ENCODE measurements at places on chromosomes 2 and 18.

- DNase-seq = peak; percentile 60
Observed at GRCh38 chr18:33372442-33372841, 68.1 kb downstream of the CCDC178 start.

DNA sequence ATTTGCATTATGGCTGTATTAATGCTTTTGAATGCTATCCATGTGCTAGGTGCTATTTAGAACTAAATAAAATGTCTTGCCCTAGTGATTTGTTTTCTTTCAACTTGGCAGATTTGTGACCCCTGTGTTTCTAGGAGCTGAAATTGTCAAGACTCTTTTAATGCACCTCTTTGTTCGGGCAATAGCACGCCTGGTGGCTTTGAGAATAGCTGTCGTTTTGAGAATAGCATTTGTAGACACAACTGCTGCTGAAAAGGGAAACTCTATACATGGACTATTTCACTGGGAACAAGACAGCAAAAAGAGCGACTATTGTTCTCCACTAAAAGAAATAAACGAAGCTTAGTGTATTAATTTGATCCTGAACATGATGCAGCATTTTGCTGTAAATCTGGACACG lies 352.1 kb upstream of the ZNF521 start:
- no peak for DNase-seq

DNA sequence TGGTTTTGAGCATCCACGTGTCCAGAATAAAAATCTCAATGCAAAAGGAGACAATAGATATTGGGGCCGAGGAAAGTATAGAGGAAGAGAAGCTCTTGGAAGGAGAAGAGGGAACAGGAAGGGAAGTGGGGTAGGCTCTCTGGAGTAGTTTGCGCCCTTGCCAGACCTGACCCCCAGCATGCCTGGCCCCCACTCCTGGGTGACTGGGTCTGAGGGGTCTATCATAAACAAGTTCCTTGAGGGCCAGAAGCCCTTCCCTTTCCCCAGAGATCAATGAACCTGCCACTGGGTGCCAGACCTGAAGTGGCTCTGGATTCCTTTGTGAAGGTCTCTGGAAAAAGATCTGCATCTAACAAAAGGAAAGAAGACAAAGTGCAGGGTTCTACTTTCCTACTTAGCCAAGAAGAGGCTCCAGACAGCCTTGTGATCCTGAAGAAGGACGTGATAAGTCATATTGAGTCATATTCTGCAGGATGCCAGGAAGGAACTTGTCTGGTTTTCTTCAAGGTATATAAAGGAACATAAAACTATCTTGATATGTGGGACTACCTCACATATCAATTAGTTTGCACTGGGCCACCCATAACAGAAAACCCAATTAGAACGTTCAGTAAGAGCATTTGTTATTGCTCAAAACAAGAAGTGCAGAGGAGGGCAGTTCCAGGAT lies 18.7 kb upstream of the ATOH8 start:
- DNase-seq = no peak

GRCh38 chr2:156800065-156800653 lies 364.0 kb downstream of the GPD2 start:
- no peak for DNase-seq

- DNase-seq = no peak
Observed at GRCh38 chr18:13594551-13594950, 131.8 kb downstream of the FAM210A start.

DNA sequence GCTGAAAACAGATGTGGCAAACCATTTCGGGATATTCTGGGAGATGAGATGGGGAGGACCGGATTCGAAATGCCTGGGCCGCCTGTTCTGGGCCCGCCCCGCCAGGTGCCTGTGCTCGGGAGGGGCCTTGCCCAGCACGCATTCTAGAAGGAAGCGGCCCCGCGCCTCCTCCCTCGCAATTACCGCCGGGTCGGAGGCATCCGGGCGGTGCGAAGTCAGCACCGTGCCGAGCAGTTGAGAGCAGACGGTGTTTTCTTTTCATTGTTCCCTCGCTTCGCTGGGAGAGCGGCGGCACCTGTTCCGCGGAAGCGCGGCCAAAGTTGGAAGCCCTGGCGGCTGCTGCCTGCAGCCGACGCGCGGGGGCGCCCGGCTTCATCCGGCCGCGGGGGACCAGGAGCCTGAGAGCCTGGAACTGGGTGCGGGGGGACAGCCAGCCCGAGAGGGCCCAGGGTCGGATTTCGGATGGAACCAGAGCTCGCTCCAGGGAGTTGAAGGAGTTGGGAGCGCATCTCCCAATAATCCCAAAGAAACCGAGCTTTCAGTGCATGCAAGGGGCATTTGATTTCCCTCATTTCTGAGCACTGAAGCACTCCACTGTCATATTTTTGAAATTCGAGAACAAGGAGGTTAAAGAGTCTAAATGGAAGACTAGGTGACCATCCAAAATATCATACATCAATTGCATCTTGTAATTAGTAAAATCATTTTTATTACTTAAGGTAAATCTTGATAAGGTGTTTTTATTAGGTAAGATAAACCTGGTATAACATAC lies 241.8 kb upstream of the RAB12 start:
- DNase-seq = peak; percentile 93

GRCh38 chr2:159867567-159868361 lies 69.8 kb upstream of the CD302 start:
- DNase-seq = no peak

GRCh38 chr18:65620076-65620696 lies 130.6 kb upstream of the CDH7 start:
- DNase-seq = no peak

DNA sequence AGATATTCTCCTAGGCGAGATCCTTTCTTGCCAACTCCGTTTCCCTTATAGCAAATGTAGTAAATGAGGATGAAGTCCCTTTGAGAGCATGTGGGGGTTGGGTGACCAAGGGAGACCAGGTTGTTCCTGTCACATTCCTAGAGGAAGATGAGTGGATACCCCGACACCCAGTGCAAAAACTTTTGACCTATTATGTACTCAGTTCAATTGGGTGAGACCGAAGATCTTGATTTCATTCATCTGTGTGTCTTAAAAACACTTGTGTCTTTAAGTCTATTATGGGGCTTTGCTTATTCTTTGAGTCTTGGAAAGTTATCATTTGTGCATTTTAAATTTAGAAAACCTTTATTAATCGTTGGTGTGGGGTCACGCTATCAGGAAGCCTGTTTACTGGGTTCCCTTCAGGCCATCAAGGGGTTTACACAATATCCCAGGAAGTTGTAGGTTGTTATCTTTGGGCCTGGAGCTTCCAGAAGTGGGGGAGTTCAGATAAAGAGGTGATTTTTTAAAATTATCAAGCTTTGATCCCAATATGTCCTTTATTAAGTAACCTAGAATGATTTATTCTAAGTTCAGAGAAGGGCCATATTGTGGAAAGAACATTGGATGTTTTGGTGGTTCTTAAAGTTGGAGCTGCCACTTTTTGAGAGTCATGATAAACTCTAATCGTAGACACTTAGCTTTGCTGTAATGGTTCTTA lies 2.8 kb downstream of the RHOB start:
- no peak for DNase-seq

DNA sequence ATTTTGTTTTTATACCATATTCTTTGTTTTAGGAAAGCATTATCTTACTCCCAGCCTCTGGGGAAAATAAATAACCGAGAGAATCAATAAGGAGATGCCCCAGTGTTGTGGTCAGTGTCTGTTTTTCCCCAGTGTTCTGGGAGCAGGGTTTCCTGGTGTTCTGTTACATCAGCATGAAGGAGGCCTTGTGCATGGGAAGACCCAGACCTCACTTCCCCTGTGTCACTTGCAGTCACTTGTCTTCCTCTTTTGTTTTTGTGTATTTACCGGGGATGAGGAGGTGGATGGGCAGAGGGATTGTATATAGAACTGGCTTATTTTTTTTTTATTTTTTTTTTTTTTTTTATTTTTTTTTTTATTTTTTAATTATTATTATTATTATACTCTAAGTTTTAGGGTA lies 45.0 kb upstream of the MGAT5 start:
- DNase-seq = no peak

DNA sequence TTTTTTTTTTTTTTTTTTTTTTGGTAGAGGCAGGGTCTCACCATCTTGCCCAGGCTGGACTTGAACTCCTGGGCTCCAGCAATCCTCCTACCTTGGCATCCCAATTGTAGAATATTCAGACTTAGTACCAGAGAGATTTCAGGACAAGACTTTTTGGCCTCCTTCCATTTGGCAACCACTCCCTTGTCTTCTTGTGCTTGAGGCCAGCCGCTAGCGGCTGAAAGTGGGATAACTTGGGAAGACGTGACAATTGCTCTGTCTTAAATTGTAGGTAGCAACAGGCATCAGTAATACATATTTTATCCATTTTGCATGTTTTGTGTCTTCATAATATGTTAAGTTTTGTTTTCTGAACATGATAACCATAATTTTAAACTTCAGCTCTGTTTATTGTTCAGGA lies 53.3 kb upstream of the TTN start:
- no peak for DNase-seq

DNA sequence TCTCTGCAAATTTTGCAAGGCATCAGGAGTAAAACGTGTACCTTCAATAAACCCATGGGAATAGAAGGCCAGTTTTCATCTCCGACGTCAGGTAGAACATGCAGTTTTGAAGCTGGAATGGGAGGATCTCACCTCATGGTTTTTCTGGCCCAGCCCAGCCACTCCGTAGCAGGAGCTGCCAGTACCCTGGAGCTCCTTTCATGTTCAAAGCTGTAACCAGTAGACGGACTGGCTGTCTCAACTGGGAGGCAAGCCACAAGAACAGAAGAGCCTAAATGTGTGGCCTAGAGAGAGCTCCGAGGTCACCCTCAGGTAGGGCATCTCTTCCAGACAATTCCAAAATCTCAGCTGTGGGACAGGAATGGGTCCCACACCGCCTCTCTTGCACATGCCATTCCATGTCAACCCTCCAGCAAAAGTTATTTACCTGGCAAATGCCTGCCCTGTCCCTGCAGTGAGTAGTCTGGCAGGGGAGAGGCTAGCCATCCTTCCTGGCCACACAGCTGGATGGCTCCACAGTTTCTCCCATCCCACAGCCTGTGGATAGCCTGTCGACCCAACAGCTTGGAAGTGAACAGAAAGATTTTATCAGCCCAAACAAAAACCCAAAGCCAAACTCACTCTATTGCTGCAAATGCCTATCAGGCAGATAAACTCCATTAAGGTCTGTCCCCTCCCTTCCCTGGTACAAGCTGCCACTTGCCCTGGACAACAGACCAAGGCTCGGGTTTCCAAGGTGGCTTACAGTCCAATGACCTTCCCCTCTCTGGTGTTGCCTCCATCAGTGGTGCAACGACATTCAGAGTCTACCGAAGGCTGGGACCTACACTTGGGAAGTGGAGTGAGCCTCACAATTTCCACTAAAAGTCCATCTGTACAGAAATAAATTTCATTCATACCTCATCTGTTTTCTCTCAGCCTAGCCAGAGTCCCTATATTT lies 27.8 kb downstream of the CRACDL start:
- peak; percentile 47 for DNase-seq

GRCh38 chr18:48123324-48123723 lies 192.9 kb upstream of the SMAD2 start:
- no peak for DNase-seq

DNA sequence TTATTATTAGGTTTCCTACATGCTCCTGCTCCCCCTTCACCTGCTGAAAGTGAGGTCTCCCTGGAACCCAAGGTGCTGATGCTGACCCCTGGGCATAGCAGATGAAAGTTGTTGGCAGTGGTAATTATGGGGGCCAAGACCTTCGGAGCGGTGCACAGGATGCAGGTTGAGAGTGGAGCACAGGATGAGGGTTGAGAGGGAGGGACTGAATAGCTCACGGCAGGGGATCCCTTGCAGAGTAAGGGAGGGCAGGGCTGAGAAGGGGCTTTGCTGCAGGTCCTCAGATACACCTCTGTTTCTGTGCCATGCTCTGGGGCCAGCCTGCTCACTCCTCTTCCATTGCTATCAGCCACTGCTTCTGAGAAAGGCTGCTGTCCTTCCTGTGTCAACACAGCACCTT lies 163.3 kb downstream of the FHOD3 start:
- DNase-seq = no peak

DNA sequence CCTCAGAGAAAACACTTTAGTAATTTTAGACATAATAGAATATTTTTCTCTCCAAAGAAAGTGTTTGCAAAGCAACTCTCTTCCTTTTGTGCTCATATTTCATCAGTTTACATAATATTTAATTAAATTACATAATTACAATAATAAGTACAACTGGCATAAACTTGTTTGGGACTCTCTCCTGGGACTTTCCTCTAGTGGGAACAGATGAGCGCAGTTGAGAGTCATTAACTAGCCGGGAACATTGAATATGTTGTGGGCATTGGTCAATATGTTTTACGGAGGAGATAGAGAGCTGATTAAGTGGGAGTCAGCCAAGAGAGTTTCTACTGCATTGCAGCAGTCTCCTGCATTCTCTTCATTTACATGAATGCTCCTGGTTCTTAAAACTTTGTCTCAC lies 607.7 kb downstream of the ARHGAP15 start:
- DNase-seq = peak; percentile 60

DNA sequence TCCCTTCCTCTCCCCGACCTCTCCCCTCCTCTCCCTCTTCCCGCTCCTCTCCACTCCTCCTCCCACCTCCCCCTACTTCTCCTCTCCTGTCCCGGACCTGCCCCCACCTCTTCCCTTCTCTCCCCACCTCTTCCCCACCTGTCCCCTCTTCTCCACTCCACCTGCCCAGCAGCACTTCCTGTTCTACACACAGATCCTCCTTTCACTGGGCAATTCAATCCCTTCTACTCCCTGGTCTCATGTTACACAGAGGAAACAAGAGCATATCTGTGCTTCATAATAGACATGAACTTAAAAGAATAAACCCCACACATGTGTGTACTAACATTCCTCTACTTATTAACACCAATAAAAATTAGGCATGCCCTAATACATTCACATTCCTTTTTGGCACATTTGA lies 34.8 kb downstream of the TIMM21 start:
- peak; percentile 62 for DNase-seq

DNA sequence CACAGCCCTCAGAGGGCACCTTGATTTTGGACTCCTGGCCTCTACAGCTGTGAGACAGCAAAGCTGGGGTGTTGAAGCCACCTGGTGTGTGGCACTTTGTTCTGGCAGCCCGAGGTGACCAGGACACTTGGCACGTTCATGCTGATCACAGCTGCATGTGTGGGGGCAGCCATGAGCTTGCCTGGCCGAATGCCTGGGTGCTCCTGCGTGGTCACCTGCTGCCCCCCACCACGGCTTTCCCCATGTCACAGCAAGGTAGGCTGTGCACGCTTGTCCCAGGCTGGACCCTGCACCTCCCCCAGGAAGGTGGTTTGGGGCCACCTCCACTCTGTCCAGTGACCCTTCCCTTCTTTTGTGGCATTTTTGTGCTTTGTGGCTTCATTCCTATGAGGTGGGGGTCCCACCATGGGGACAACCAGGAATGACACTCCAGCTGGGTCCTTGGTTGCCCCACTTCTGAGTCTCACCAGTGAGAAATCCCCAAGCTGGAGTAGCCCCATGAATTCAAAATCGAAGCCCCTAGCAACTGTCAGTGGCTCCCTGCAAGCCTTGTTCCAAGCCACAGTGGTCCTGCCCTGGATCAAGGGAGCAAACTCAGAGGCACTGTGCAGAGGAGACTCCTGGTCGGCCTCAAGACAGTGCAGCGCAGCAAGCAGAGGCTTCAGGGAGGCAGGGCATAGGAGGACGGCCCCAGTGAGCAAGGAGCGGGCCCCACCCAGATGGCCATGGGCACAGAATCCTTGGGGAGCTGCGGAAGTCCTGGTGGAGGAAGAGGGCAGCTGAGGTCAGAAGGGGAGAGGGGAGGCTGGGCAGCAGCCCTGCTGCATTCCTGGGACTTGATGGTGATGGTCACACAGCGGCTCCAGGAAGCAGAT lies 121.4 kb upstream of the HS6ST1 start:
- no peak for DNase-seq
